ENCODE measurements at places on chromosomes 5 and 9.
A peak's percentile ranks its signal among the peaks of the same experiment; 100 is the strongest.

DNA sequence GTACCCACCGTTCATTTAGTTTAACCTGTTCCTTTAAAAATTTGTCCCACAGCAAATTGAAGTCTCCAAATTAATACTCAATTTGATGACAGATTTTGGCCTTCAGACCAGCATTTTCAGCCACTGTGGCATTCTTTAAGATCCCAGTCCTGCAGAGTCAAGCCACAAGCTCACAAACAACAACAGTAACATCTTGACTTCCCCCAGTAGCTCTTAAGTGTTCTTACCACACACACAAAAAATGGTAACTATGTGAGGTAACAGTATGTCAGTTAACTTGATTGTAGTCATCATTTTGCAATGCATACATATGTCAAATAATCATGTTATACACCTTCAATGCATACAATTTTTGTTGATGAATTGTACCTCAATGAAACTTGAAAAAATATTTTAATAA is 247.9 kb downstream of the LURAP1L start:
- DNase-seq = no peak

DNA sequence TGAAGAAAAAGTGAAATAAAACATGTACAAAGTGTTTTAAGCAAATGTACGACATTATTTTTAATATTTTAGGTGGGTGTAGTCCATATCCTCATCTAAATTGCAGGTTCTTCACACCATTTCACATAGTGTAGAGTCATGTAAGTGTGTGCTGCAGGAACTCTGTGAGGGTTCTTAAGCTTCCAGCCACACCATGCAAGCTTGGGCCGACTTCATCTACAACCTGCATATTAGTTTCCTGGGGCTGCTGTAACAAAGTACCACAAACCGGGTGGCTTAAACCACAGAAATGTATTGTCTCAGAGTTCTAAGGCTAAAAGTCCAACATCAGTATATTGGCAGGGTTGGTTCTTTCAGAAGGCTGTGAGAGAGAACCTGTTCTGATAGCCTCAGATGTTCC is 10.2 kb downstream of the PAM start:
- DNase-seq = no peak

DNA sequence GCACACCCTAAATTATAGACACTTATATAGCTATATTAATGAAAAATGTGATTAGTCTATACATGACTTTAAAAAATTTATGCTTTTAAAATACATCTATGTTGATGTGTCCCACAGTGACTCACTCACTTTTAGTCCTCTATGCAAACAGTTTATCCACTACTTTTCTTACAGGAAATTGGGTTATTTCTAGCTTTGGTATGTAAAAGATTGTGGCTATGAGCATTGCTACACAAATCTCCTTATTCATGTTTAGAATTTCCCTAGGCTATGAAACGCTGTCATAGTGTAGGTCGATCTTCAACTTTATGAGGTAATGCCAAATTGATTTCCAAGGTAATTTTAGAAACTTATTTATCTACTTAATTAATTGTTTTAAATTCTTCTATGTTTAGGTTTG is 687.4 kb downstream of the PRR16 start:
- DNase-seq = no peak

- no peak for DNase-seq
Observed at GRCh38 chr9:37028420-37029031, 5.5 kb downstream of the PAX5 start.

GRCh38 chr5:65577141-65577540 is 14.0 kb downstream of the PPWD1 start:
- DNase-seq = no peak

DNA sequence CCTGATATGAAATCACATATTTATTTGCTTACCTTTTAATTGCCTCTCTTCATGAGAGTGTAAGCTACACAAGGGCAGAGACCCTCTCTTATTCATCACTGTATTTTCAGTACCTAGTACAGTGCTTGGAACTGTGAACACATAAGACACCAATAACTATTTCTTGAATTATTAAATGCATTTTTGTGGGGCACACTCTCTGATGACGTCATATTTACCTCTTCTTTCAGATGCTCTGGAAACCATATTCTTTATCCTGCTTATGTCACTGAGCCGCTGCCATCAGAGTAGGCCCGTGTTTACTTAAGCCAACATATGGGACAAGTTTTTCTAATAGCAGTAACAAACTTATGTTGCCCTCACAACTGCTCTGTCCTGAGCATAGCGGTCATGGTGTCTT is 266.5 kb downstream of the ELAVL2 start:
- no peak for DNase-seq

GRCh38 chr5:41334221-41334620 is 120.9 kb upstream of the C6 start:
- no peak for DNase-seq

DNA sequence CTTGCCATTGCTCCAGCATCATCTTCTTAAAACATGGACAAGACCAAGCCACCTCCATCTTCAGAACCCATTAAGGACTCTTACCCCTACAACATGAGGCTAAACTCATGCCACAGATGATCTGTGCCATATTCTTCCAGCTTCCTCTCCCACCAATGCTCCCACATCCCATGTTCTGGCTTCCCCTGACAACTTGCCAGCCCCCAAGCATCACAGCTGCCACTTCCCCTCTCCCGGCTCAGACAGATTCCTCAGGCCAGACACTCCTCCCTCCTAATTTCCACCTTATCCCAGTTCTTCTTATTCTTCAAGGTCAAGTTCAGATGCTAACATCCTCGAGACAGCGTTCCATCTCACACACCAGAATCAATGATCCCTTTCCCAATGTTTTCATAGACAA is 57.8 kb downstream of the ANKH start:
- DNase-seq = no peak

- peak; percentile 56 for DNase-seq
Observed at GRCh38 chr9:115306865-115307264, 188.9 kb upstream of the TNC start.

DNA sequence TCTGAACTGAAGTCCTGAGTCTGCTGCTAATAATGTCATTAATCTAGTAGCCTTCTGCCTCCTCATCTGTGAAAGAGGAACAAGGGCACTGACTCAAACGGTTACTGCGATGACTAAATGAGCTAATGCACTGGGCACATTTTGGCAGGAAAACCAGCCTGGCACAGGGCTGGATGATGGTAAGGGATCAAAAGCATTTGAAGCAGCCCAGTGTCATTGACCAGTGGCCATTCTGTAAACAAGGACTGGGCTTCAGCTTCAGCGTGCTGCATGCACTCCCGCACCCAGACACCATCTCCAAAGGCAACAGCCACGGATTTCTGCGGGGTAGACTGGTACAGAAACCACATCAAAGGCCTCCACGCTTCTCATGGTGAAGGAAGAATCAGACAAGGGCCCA is 8.0 kb downstream of the GCNT4 start:
- peak; percentile 28 for DNase-seq

- DNase-seq = peak; percentile 90
Observed at GRCh38 chr9:81559709-81560108, 129.6 kb downstream of the TLE1 start.

DNA sequence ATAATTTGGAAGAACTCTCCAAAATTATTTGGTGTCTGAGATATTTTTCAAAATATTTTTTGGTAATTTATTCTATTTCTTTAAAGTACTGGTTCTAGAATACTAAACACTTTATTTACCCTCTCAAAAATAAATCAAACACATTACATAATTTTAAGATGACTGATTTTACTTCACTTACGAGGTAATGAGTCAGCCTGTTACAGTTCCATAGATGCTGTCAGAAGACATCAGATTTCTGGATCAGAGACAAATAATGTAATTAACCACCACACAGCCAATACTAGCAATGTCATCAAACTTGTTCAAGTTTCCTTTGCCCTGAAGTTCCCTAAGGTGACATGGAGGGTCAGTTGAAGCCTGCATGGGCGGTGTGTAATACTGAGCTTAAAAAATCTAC is 106.1 kb upstream of the CDH9 start:
- DNase-seq = peak; percentile 7

GRCh38 chr9:134419684-134420076 is 93.4 kb downstream of the RXRA start:
- no peak for DNase-seq

DNA sequence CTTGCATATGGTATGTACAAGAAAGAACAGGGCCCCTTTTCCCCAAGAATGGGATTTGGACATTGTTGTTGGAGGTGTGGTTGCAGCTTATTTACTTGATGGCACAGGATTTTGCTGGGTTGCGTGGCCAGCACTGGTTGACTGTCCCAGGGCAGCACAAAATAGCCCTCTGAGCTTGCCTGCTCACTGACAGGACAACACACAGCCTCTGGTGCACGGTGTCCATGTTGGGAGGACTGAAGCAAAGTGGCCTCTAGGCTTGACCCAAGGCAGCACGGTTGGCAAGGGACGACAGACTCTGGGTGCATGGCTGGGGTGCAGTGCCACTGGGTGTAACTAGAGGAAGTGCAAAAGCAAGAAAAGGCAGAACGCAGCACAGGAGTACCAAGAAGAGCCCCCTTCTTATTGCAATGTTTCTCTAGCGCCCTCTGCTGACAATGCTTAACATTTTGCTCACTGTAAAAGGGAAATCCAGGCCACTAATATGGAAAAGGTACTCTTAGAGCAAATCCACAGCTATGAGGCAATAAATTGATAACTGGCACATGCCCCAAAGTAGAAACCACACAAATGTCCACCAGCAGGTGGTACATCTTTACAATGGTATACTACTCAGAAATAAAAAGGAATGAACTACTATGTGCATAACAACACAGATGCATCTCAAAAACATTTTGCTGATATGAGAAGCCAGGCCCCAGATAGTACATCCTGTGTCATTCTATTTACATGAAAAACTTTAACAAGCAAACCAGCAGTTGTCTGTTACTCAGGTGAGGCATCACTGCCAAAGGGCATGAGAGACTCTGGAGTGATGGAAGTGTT is 47.4 kb upstream of the BARX1 start:
- peak; percentile 59 for DNase-seq

DNA sequence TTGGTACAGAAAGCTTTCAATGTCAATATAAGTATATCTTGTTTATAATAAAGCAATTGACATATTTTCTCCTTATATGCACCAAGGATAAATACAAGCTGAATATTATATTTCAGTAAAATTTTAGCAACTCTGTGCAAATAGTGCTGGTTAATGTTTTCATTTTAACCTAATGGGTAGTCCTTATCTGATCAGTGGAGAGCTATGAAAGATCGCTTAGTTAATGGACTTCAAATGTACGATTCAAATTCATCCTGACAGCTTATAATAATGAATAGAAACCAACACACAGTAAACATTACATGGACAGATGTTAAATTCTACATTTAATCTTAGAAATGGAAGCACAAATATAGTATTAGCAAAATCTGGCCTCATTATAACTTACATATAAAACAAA is 1495.2 kb upstream of the C9orf72 start:
- no peak for DNase-seq

- DNase-seq = peak; percentile 56
Observed at GRCh38 chr5:36240779-36241630, 720 bp downstream of the NADK2 start.

- DNase-seq = no peak
Observed at GRCh38 chr9:98880311-98881015, 63.2 kb upstream of the COL15A1 start.

GRCh38 chr9:128226412-128226801 is 23.2 kb downstream of the DNM1 start:
- DNase-seq = no peak

DNA sequence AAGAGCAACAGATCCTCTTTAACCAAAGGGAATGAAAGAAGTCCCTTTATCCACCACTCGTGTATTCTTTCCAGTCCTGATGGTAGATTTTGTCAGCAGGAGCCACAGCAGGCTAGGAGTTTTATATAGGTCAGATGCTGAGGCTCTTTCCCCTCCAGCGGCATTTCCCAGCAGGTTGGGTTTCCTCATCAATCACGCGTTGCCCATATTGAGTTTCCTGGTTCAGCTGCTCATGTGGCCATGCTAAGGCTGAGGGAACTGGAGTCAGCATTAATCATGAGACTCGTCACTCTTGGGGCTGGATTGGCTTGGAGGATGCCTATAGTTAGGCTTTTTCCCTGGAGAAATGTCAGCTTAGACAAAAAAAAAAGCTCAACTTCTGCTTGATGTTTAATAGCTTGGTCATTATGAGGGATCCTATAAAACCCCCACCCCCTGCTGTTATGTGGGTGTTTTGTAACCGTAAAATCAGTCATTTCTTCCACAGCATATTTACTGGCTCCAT is 193.4 kb upstream of the GAS1 start:
- peak; percentile 63 for DNase-seq

GRCh38 chr5:136892000-136892399 is 526.7 kb upstream of the TRPC7 start:
- no peak for DNase-seq
